ENCODE measurements at places on chromosomes 5 and 9.

DNA sequence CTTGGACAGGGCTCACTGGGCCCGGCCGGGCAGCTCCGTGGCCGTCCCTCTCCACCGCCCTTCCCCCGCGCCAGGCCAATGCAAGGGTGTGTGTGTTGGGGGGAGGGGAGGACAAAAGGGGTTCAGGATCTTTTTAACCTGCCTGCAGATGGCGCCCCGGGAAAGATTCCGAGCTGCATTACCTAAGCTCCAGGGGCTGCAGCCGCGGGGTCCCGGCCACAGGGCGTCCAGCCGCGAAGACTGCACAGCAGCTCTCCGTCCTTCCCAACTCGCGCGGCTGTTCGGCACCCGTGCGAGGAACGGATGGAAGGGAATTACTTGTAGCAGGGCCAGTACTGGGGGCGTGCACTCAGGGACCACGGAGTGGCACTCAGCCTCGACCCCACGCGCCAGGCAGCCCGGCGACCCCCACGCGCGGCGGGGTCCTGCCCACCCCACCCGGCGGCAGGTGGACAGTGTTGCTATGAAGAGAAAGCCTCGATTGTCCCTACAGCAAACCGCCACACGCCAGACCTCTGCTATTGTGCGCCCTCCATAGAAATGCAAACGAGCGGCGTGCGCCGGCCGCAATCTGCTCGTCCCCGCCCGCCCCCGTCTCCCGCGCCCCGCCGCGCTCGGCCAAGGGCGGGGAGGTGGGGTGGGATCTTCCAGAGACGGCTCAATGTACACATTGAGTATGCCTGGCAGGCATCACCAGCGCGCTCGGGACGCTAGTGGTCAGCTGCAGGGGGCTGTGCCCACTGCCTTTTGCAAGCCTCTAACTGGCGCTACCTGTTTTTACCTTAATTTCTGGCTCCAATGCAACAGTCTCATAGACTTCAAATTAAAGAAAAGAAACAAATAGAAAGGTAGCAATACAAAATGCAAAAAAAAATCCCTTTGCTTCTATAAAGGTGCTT, 796 bp upstream of the GADD45G start:
- no peak for DNase-seq

DNA sequence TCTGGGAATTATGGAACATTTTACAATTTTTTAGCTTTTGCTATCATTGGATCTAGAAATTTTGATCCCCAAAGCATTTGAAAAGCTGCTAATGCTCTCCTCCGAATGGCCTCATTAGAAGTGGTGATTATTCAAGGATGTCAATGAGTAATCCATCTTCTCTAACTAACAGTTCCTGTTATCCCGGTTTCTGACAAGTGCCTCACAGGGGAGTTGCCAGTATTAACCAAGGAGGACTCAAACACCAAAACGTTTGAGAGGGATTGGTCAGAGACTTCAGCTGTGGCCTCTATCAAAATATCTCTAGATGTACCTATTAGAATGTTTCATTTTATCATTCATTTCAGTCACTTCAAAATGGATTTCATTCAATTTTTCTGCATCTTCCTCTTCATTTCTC, 208.3 kb upstream of the ITGA1 start:
- no peak for DNase-seq

DNA sequence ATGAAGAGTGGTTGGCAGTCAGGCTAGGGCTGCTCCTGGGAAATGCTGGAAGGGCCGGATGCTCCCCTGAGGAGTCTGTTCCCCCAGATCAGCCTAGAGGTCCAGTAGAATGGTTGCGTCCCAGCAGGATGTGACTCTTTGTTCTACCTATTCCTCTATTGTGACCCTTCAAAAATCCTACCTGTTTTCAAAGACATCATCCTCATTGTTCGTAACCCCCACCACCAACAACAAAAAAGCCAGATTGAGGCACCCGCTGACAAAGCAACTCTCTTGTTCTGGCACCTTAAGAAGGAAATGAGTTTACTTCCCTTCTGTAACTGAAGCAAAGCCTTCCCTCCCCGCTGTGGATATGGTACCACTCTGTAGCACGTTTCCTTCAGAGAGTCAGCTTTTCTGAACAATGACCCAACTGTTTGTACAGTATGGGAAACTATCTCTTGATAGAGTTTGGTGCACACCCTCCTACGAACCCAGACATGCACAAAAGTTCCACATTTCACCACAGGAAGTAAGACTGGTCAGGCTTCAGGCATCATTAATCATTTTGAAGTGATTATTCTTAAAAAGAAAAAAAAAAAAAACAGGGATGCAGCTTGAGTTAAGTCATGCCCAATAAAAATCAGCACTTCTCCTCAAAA, 207.2 kb downstream of the ENC1 start:
- DNase-seq = no peak

- DNase-seq = no peak
Measured at GRCh38 chr9:89915187-89915586, 310.4 kb downstream of the GADD45G start.

DNA sequence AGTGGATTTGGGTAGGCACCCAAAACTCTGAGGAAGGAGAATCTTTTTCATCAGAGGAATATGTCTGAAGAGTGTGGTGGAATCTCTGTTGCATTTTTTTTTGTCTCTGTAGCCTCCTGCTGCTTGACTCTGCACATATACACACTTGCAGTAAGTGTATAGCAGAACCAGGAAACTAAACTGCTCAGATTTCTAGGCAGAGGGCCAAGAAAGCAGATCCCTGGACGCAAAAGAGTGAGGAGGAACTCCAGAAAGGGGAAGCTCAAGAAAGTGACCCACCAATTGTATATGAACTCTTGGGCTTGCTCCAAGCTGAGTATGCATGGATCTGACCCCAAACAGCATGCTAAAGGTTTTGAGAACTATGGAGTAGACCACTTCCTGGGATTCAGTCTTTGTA, 181.8 kb downstream of the GADD45G start:
- no peak for DNase-seq

- DNase-seq = no peak
Measured at GRCh38 chr5:57576317-57576716, 93.7 kb upstream of the ACTBL2 start.

DNA sequence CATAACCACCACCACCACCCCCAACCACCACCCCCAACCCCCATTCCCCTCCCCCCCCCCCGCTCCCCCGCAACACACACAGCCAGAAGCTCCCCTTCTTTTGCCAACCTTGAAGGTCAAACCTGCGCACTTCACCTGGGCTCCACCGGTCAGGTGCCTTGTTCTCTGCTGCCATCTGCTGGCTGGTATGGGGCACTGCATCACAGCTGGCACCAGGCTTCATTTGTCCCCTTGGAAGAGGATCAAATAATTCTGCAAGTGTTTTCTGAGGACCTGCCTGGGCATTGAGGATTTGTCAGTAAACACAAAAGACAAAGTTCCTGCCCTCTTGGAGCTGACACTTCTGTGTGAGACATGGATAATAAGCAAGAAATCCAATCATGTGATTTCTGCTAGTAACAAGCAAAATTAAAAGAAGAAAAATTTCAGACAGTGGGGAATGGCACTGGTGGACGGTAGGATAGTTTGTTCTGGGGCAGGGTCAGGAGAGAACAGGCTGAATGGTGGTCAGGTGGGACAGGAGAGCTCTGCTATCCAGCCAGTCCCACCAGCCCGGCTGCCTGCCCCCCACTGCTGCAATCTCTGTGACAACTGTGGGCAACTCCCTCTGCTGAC, 55.6 kb upstream of the LMX1B start:
- DNase-seq = peak; percentile 50

DNA sequence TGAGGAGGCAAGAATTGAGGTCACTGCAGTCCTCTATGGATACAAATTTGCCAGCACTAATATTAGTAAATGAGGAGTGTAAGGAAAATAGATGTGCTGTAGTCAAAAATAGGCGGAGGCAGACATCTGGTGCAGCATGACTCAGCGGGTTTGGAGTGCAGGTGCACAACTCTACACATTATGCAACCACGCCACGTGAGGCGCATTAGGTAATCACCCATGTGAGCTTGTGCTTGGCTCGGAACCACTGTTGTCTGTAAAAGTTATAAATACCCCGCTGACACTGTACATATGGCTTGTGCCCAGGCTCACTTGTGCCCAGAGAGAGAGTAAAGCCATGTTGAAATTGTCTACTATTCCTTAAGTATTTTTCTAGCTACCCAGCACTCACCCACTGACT, 623.5 kb upstream of the NUDT12 start:
- DNase-seq = no peak

- DNase-seq = no peak
Measured at GRCh38 chr5:173901705-173902104, 13.6 kb downstream of the CPEB4 start.

GRCh38 chr5:109191153-109191558, 218.6 kb downstream of the PJA2 start:
- DNase-seq = no peak

DNA sequence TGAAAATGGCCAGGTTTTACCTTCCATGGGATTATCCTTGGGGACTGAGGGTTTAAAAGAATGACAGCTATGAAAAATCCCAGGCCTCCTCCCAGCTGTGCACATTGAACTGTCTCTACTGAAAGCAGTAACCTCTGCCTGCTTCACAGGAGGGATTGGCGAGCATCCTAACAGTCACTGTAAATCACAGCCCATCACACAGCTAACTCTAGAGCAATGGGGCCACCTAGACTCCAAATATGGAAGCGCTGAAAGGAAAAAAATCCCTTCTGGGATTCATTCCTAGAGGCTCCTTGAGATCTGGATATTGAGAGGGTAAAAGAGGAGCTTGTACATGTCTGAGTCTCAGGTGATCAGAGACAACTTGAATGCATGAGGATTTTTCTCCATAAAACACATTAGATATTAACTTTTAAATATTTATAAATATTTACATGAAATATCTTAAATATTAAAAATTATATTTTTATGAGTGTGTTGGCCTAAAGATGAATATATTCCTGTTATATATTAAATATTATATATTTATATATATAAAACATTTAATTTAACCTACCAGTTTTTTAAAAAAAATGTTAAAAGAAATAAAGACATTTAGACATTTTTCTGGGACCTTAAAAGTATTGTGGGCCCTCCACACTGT, 133.8 kb upstream of the SLC24A2 start:
- DNase-seq = no peak

DNA sequence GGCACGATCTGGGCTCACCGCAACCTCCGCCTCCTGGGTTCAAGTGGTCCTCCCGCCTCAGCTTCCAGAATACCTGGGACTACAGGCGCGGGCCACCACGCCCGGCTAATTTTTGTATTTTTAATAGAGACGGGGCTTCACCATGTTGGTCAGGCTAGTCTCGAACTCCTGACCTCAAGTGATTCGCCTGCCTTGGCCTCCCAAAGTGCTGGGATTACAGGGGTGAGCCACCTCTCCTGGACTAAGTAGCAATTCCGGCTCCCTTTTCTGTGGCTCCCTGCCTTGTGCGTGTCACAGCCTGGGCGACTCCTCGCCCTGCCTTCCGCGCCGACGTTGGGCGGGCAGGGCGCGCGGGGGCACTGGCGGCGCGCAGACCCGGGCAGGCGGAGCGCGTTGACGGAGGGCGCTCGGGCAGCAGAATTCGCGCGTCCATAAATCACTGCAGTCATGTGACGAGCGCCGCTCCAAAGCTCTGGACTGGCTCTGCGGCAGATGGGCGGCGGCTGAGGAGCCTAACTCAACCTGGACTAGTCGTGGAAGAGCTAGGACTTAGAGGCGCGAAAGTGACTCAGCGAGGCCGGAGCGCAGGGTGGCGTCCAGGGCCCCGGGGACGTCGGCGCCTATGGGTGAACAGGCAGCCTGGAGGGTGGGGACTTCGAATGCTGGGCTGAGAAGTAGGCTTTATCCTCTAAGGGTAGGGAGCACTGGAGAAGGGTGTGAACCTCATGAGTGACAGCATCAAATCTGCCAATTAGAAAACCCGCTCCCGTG, 1.4 kb upstream of the CIZ1 start:
- DNase-seq = peak; percentile 33

- DNase-seq = no peak
Measured at GRCh38 chr9:5596173-5596572, 32.7 kb upstream of the RIC1 start.

DNA sequence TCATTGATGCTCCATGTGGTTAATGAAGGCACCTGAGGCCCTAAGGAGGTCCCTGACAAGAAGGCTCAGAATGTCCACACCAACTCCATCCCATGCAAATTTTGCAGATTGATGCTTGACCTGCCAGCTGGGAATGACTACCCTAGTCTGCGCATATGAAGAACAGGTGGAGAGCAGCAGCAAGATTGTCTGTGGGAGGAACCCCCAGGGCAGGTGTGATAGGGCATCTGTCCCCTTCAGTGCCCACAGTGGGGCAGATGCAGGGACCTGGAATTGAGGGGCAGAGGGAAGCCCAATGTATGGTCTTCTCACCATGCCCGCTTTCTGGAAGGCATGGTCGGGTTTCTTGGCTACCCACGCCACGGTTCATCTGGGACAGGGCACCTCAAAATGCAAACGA, 79.6 kb downstream of the MACROH2A1 start:
- no peak for DNase-seq

- DNase-seq = no peak
Measured at GRCh38 chr5:137466889-137467288, 32.2 kb downstream of the SPOCK1 start.

DNA sequence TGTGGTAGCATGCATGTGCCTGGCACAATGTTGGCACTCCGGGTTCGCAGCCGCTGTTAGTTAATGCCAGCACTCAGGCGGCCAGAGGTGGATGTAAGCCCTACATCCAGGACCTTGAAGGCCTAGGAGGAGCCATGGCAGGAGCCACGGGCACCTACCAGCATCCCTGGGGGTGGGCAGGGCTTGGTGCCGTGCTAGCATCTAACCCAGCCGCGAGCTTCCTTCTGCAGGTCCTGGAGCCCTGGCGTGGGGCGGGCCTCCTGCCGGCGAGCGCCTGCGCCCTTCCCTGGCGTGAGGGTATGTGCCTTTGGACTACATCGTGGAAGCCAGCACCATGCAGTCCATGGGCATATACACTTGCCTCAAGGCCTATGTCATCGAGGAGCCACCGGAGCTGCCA, 53.8 kb downstream of the COL27A1 start:
- no peak for DNase-seq

- no peak for DNase-seq
Measured at GRCh38 chr5:156037151-156037909, 289.6 kb upstream of the SGCD start.

GRCh38 chr5:173018358-173018757, 34.8 kb downstream of the ATP6V0E1 start:
- no peak for DNase-seq

DNA sequence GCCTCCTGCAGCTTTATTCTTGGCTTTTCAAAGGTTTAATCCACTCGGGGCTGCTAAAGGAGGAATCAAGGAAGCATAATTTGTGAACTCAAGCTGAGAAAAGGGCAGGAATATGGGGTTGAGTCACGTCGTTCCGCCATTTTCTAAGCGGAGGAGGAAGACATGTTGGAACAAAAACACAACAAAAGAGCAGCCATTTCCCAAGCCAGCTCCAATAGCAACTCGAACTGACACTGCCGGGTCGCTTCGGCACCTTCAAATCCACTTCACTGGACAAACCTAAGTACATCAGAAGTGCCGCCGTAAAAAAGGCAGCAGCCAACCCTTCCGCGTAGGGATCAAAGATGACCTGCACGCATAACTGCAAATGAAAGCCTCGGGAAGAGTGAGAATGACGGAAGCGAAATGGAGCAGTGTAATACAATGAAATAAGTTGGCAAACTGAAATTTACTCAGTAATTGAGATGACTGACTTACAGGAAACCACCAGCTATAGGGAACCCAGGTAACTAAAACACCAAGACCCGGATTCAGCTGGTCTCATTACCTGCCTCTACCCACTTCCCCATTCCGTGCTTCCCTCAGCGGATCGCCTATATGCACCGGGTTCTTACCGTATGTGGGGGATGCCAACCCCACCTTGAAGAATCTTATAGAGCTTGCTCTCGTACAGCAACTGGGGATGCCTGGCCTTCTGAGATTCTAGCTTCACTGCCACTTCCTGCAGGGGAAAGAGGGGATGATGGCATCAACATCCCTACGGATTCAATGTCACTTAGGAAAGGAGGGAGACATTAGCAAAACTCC, 1.6 kb downstream of the CSNK1A1 start:
- DNase-seq = no peak

GRCh38 chr5:139812836-139813805, 17.5 kb downstream of the PSD2 start:
- DNase-seq = no peak
